ENCODE measurements at places on chromosomes 12 and 14.

- no peak for DNase-seq
Observed at GRCh38 chr14:105080161-105080560, 14.9 kb upstream of the GPR132 start.

DNA sequence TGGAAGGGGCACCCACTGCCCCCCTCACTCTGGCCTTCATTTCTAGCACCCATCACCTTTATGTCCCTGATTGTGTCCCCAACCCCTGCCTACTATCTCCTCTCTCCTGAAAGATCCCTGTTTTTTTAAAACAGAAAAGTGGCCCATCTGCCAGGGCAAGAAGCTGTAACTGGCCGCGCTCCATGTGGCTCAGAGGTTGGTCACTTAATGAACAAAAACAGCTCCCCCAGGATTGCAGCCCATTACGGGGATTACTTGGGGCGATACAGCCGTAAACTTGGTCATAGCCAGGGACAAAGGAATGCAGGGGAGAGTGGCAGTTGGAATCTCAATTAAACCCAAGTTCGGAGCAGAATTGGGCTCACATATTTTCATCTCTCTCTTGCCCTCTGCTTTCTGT, 34.8 kb upstream of the VSX2 start:
- no peak for DNase-seq

DNA sequence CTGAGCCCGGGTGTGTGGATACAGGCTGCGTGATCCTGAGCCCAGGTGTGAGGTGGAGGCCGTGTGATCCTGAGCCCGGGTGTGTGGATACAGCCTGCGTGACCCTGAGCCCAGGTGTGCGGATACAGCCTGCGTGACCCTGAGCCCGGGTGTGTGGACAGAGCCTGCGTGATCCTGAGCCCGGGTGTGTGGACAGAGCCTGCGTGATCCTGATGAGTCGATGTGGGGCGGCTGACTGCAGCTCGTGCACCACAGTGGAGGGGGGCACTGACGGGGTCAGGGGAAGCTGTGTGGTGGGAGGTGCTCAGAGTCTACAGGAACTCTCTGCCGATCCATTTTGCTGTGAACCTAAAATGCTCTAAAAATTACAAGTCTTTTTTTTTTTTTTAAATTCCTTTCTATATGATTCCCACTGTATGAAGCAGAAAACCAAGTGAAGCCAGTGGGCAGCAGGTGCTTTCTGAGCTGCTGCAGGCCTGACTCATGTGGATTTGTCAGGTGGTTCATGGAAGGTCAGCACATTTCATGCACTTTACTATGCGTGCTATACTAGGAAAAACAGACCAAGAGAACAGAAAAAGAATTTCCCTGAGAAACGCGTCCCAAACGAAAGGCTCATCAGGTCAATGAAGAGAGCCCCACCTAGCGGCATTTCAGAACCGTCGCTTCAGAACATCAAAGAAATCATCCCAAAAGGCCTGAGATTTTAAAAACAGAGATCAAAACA, 19.3 kb downstream of the BRF1 start:
- peak; percentile 60 for DNase-seq

DNA sequence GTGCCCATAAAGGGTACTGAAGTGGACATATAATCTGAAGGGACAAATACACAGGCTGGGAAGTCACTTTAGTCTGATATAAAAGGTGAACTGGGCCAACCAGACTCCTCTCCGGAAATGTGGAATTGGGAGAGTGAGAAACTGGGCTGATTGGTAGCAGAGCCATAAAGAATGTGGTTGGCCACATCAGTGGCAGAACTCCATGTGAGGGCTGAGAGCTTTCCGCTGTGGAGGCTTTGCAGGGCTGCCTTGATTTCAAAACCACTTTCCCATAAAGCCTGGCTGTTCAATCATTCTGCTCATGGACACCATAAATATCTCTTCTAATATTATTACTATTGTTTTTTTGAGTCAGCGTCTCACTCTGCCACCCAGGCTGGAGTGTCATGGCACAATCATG, 220.3 kb downstream of the MON2 start:
- no peak for DNase-seq

DNA sequence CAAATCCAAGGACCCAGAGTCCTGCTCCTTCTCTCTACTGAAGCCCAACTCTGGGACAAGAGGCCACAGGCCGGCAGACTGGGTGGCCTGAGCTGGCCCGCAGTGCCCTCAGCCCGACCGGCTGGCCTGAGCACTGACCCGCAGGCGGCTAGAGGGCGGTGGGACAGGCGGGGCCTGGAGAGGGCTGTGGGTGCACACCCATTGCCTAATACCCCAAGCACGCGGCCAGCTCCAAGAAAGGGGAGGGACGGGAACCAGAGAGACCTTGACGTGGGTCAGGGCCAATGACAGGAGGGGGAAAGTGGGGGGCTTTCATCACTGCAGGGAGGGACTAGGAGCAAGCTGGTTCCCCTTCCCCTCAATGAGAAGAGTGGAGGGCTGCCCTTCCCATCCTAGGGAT, 2.0 kb upstream of the WNT10B start:
- DNase-seq = peak; percentile 53

GRCh38 chr12:95538656-95539055, 12.6 kb downstream of the USP44 start:
- DNase-seq = no peak

DNA sequence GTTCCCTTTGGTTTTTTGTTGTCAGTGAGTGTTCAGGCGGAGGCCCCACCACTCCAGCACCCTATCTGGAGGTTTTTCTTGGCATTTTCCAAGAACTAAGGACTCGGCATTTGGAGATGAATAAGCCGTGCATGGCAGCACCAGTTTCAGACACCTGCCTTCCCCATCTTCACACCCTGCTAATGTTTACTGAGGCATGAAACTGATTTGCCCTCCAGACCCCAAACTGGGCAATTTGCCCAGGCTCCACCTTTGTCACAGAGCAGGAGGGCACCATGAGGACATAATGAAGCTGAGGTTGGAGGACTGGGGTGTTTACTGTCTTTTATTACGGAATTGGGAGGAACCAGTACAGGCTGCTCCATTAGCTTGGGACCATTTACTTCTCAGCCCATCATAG, 113.4 kb downstream of the LGMN start:
- DNase-seq = no peak

GRCh38 chr12:6370994-6371754, 4.2 kb downstream of the SCNN1A start:
- no peak for DNase-seq

Data from suppressor macrophage treated with lipopolysaccharide for 1 hour (primary cell).